Uterus (tissue), 4 donors: ENCODE measurements at places on chromosomes 4 and X. TPM values are rescaled to one million over a fixed set of nuclear protein-coding genes. Genes with fewer than 3 reads are reported as not detected.

- H3K4me1 ChIP-seq: no peaks in the 10 kb centered on the region
- no peak overlapping the region for H3K27ac ChIP-seq
- DNase-seq: no peak
- no peaks in the 10 kb centered on the region for H3K36me3 ChIP-seq
- H3K4me3 ChIP-seq: no peak overlapping the region
Measured at GRCh38 chrX:152658302-152658701, 20.6 kb downstream of the GABRQ start.

- no peak for DNase-seq
- H3K4me3 ChIP-seq: no peak overlapping the region
- H3K27ac ChIP-seq: no peak overlapping the region
- no peaks in the 10 kb centered on the region for H3K4me1 ChIP-seq
- no peaks in the 10 kb centered on the region for H3K36me3 ChIP-seq
Measured at GRCh38 chr4:151661873-151662272, 98.9 kb downstream of the GATB start.

- H3K27me3 ChIP-seq: no peaks in the 10 kb centered on the region
- H3K4me3 ChIP-seq: no peak overlapping the region
- no peaks in the 10 kb centered on the region for H3K36me3 ChIP-seq
- DNase-seq: no peak
- no peaks in the 10 kb centered on the region for H3K4me1 ChIP-seq
Measured at GRCh38 chr4:121666091-121666679, 30.6 kb downstream of the ANXA5 start.

- no peak for DNase-seq
- H3K4me1 ChIP-seq: no peaks in the 10 kb centered on the region
- H3K4me3 ChIP-seq: no peak overlapping the region
- H3K27ac ChIP-seq: no peak overlapping the region
- no peaks in the 10 kb centered on the region for H3K27me3 ChIP-seq
Measured at GRCh38 chr4:188396037-188396436, 256.8 kb downstream of the TRIML1 start.

DNA sequence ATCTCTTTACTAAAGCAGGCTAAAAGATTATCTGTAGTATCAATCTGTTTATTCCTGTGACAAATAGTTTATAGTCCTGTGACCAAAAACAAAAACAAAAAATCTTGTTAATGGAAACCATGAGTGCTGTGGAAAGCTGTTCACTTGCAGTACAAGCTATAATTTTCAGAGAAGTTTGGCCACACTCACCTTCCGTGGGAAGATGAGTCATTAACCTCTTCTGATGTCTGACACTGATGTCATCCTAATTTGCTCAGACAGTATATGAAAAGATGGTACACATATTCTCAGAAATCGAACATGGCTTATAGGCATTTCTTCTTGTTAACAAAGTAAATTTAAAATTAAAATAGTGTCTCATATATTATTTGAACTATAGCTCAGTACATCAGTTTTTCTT lies 19.9 kb upstream of the ENPP6 start:
- no peaks in the 10 kb centered on the region for H3K4me1 ChIP-seq
- no peaks in the 10 kb centered on the region for H3K27me3 ChIP-seq
- no peak overlapping the region for H3K4me3 ChIP-seq
- no peaks in the 10 kb centered on the region for H3K36me3 ChIP-seq
- H3K27ac ChIP-seq: no peak overlapping the region

PDE6B gene
- total RNA-seq: 1.2 TPM

DRP2 gene
- total RNA-seq: 0.29 TPM

LUZP4 gene
- not detected for total RNA-seq
